Right atrium auricular region (tissue), 2 donors: ENCODE measurements at places on chromosomes 13 and 19. TPM values are rescaled to one million over a fixed set of nuclear protein-coding genes. Genes with fewer than 3 reads are reported as not detected.

DNA sequence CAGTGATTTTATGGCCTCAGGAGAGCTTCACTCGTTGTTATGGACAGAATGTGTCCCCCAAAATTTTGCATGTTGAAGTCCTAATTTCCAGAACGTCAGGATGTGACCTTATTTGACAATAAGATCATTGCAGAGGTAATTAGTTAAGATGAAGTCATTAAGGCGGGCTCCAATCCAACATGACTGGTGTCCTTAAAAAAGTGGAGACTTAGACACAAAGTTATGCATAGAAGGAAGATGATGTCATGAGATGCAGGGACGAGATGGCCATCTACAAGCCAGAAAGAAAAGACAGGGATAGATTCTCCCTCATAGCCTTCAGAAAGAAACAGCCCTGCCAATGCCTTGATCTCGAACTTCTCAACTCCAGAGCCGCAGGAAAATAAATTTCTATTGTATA lies 25.8 kb upstream of the SPATA13 start:
- no peak for DNase-seq

The RDH8 gene
- total RNA-seq: not detected

The ZNF677 gene
- total RNA-seq: 10.7 TPM

The DAND5 gene
- total RNA-seq: 2.9 TPM

The OR7C1 gene
- total RNA-seq: not detected

- DNase-seq: no peak
Measured at GRCh38 chr19:36646746-36647145, 19.9 kb downstream of the ZNF461 start.
